Upper lobe of left lung (tissue), 6 donors: ENCODE measurements at places on chromosomes 3 and 15.

DNA sequence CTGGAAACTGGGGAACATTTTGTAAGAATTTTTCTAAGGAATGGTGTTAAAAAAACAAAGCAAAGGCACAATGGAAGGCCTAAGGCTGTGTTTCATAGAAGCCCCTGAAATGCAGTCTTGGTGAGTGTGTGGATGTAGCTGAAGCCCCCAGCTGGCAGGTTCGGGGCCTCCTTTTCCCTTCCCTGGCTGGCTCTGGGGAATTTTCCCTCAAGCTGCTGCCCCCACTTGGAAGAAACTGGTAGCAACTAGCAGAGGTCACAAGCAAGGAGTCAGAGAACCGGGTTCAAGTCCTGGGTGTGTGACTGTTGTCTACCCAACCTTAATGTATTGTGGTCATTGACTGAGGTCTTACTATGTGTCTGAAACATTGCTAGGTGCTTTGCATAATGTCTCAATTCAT, 85.3 kb upstream of the MYZAP start:
- DNase-seq: no peak

DNA sequence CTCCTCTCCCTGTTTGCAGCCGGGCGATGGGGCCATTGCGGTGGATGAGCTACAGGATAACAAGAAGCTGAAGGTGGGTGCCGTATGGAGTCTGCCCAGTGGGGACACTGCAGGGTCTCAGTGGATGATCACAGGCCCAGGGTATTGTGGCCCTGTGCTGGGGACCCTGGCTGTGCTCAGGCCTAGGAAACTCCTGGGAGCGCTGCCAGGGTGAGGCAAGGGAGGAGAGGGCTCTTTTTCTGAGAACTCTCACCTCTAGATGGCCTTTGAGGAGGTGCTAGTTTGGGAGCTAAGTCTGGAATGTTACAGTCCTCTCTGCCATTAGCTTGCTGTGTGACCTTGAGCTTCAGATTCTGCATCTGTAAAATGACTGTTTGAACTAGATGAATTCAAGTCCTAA, 16.4 kb downstream of the SLC24A1 start:
- no peak for DNase-seq

DNA sequence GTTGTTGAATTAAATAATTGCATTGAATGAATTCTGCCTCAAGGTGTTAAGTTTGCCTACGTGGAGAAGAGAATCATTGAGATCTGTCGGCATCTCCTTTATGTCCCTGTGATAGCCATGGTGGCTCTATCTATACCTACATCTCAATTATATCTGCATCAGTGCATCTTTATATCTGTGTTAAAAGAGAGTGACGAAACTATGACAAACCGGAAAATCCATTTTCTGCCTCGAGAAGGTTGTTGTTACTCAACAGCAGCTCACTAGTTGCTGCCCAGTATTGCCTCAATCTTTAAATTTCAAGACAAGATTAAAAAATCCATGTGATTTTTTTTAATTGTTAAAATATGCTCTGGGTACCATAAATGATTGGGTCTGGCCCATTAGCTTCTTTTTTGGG, 58.7 kb downstream of the GUCA1C start:
- DNase-seq: no peak

DNA sequence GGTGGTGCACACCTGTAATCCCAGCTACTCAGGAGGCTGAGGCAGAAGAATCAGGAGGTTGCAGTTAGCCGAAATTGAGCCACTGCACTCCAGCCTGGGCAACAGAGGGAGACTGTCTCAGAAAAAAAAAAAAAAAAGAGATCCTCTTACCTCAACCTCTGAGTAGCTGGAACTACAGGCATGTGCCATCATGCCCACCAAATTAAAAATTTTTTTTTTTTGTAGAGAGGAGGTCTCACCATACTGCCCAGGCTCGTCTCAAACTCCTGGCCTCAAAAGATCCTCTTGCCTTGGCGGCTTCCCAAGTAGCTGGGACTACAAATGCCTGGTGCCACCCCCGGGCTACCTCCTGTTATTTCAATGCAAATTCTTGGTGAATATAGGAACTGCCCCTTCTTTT, 1.5 kb downstream of the UMPS start:
- no peak for DNase-seq

GRCh38 chr3:15064299-15064834, 748 bp downstream of the MRPS25 start:
- DNase-seq: peak; percentile 74

- DNase-seq: peak; percentile 43
Observed at GRCh38 chr3:53044711-53045517, 959 bp downstream of the SFMBT1 start.

GRCh38 chr3:172564499-172564898, 41.3 kb upstream of the TNFSF10 start:
- no peak for DNase-seq

GRCh38 chr15:74252291-74252690, 16.2 kb downstream of the CCDC33 start:
- DNase-seq: no peak

DNA sequence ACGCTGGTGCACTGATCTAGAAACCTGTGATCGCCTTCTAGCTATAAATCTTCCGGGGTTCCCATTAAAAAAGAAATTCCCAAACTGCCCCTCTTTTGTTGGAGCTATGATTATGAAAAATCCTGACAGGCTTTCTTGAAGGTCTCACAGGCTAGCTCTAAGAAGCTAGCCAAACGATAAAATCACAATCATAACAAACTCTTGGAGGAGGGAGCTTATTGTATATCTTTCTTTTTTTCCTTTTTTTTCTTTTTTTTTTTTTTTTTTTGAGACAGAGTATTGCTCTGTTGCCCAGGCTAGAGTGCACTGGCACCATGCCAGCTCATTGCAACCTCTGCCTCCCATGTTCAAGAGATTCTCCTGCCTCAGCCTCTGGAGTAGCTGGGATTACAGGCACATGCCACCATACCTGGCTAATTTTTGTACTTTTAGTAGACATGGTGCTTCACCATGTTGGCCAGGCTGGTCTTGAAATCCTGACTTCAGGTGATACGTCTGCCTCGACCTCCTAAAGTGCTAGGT, 72.0 kb downstream of the MYO1E start:
- DNase-seq: peak; percentile 31

GRCh38 chr3:63353383-63353782, 75.3 kb downstream of the SYNPR start:
- no peak for DNase-seq

DNA sequence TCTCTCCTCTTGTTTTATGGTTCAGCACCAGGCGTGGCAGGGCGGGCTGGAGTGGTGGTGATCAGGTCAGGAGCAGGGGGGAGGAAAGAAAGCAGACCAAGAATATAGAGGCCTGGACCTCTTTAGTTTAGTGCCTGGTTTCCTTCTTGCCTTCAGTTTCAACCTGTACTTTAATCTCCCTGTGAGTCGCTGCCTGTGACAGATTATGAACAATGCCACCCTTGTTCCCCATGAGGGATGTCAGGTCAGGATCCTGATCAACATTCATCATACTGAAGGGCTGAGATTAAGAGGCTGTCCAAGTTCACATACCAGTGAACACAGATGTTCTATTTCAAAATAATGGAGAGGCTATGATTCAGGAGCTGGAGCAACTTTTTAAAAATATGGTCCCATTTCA, 11.4 kb downstream of the ENTPD3 start:
- DNase-seq: no peak

GRCh38 chr3:116264546-116265319, 180.6 kb downstream of the LSAMP start:
- DNase-seq: no peak

GRCh38 chr3:115975796-115976195, 352.5 kb downstream of the GAP43 start:
- DNase-seq: no peak

- DNase-seq: no peak
Observed at GRCh38 chr3:180594631-180595558, 7.1 kb upstream of the TTC14 start.

GRCh38 chr15:36208868-36209582, 370.4 kb upstream of the CDIN1 start:
- no peak for DNase-seq

GRCh38 chr3:147529551-147529950, 120.4 kb downstream of the ZIC1 start:
- DNase-seq: no peak

- no peak for DNase-seq
Observed at GRCh38 chr15:48653913-48654670, 8.6 kb upstream of the FBN1 start.

DNA sequence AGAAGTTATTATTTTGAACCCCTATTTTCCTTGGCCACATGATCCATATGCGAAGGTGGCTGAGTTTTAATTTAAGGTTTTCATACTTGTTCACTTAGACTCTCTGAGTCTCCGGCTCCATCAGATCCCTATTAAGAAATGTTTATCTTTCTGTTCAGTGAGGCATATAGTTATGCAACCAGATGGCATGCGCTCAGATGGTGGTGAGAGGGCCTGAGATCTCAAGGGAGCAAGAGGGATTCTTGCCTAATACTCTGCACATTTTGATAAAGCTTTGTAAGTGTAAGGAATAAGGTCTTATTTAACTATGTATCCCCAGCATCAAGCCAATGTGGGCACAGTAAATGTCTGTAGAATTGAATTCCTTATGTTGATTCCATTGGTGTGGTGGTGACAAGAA, 78.9 kb upstream of the DPH6 start:
- DNase-seq: no peak
